Fibroblast of skin of right quadriceps (primary cell): ENCODE measurements at places on chromosomes 2 and 18.

DNA sequence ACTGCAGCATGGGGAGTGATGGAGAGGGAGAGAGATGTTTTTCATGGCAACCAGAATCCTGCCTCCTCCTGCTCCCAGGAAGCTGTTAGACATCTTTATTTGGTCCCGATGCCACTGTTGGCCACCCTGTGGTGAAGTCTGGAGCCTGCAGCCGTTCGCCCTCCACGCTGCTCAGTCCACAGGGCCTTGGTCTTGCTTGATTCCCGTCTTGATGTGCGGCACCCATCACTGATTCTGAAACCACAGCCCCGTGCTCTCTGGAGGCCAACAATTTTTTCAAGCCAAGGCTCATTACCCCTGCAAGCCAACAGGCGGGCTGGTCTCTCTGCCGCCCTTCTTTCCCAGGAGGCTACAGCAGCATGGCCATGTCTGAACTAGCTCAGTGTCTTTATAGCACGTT lies 24.5 kb downstream of the SIGLEC15 start:
- DNase-seq, result no peak

GRCh38 chr2:23542230-23542789 lies 157.3 kb downstream of the KLHL29 start:
- no peak for DNase-seq

DNA sequence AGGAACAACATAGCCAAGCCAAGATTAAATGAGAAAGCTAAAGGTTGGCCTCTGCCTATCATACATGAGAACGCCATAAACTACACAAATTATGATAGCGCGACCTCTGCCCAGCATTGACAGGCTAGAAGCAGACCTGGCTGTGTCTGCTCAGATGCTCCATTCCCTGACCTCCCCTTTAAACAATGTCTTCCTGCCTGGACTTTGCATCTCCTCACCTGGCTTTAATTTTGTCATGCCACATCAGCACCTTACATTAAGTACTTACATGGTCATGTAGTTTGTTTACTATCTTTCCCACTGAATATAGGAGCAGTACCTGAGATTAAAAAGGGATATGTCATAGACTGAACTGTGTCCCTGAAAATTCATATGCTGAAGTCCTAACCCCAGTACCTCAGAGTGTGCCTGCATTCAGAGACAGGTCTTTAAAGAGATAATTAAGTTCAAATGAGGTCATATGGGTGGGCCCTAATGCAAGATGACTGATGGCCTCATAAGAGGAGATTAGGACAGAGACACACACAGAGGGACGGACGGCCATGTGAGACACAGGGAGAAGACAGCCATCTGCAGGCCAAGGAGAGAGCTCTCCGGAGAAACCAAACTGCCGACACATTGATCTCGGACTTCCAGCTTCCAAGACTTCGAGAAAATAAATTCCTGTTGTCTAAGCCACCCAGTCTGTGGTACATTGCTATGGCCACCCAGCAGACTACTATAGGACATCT lies 103.7 kb downstream of the BIN1 start:
- DNase-seq, result no peak

DNA sequence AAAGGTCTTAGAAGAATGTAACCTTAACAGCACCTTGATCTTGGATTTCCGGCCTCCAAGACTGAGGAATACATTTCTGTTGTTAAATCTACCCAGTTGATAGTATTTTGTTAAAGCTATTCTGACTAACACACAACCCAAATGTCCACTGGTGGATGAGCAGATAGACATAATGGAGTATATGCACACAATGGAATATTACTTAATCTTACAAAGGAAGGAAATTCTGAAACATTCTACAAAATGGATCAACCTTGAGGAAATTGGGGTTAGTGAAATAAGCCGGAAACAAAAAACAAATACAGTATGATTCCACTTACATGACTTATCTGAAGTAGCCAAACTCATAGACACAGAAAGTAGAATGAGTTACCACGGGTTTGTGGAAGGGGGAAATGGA lies 168.7 kb downstream of the ZNF804A start:
- DNase-seq, result no peak
